Activated naive CD4-positive, alpha-beta T cell treated with anti-CD3 and anti-CD28 coated beads, Interleukin-2, amount 50 U/mL, for 72 hours (primary cell): ENCODE measurements at places on chromosomes 1 and 21. TPM values are rescaled to one million over a fixed set of nuclear protein-coding genes. Genes with fewer than 3 reads are reported as not detected.
A peak's percentile ranks its signal among the peaks of the same experiment; 100 is the strongest.

GRCh38 chr21:38810034-38810825 lies 4.5 kb downstream of the ETS2 start:
- DNase-seq = no peak

Gene CRNN
- total RNA-seq = not detected

GRCh38 chr1:178102218-178102617 lies 8.3 kb downstream of the RASAL2 start:
- no peak for DNase-seq

Gene PTPRF
- 21.9 TPM for total RNA-seq

DNA sequence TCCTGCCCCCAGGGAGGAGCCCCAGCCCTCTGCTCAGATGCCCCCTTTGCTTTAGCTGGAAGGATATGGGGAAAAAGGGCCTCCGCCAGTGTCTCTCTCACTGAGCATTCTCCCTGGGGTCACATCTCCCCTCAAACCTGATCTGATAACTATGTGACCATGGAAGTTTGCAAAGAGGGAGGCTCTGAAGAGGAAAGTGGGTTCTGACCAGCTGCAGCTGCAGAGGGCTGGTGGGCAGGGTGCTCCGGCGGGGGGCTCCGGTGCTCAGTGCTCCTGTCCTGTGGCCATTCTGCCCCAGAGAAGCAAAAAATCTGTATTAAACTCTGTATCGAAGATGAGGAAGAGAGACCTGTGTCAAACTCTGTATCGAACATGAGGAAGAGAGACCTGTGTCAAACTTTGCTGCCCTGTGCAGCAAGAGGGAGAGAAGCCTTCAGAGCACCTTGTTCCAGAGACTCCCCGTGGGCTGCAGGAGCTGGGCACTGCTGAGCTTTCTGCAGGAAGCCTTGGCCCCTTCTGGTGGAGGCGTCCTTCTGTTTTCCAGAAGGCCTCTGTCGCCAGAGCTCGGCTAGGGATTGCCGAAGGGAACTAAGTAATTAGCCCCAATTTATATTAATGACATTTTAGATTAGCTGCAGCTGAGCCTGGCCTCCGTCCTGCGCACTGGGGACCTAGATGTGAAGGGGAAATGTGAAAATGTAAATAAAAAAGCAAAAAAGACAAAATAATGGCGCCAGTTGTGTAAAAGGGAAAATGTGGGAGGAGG lies 186.2 kb upstream of the C1orf174 start:
- no peak for DNase-seq

Gene HSPB7
- not detected for total RNA-seq

- DNase-seq = no peak
Measured at GRCh38 chr1:120954736-120955135, 65.2 kb downstream of the PPIAL4A start.

Gene RIPPLY3
- not detected for total RNA-seq

Gene RGS2
- 12.2 TPM for total RNA-seq

- DNase-seq = no peak
Measured at GRCh38 chr1:147218606-147219005, 6.5 kb downstream of the FMO5 start.

- no peak for DNase-seq
Measured at GRCh38 chr1:22236166-22236565, 93.3 kb upstream of the WNT4 start.

GRCh38 chr1:113035086-113035485 lies 37.9 kb upstream of the LRIG2 start:
- DNase-seq = no peak

- DNase-seq = no peak
Measured at GRCh38 chr21:18249672-18250071, 5.0 kb downstream of the CHODL start.

DNA sequence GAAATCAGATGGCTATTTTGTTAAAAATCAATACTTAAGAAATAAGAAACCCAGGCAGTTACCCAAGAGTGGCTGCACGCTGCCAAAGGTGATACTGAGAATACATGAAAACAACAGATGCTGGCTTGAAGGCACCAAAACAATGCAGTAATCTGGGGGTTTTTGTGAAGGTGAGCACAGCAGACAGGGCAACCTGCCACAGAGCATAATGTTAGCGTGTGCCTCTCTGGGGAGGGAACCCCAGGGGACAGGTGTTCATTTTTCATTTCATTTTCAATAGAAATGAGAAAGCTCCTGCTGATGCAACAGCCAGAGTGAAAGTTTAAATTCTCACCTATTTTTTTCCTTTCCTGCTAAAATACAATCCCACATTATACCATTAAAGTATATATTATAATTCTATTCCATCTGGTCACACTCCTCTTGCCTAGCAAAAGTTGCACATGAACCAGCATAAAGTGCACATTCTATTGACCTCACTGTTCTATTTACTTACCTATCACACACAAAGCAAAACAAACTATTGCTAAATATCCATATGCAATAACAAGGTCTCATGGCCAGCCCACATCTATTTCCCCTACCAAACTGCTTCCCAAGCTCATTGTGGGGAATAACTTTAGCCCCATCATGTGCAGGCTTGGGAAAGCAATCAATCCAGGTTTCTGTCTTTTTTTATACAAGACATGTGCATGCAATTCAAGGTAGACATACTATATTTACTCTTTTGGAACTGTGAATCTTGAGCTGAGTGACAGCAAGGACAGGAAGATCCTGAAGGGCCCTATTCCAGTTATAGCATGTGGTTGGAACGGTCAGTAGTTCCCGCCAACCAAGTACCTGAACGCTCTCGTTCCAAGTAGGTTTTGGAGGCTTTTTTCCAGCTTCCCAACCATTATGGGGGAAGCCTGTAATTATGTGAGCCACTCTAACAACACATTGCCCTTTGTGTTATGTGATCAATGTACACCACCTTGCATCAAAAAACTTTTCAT lies 173.6 kb downstream of the RERE start:
- DNase-seq = no peak

DNA sequence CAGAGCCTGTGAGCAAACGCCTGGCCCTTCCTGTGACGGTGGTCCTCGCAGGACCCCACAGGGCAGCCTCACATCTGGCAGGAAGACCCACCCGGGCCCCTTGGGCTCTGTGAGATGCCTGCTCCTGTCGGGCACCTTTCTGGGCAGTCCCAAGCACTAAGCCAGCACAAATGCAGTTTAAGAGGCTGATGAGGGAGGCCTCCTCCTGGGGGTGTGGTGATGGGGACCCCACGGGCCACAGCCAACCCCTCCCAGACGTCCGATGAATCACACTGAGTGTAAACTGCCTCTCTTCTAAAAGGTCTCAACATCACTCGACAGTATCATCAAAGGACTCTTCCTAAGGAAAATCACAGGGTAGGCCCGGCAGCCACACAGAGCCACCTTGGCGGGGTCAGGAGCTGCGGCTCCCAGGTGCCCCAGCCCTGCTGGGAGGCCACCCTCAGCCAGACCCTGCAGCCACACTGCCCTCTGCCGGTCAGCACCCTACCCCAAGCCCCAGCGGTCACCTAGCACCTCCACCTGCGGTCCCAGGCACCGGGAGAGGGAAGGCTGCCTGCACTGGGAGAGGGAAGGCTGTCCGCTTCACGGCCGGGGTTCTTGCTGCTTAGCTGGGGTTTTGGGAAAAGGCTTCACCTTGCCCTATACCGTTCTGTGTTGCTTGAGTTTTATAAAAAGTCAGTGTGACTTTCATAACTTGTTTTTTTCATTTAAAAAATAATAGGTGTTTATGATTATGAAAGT lies 3.9 kb upstream of the PRKCZ start:
- peak; percentile 71 for DNase-seq

Gene HTR1D
- not detected for total RNA-seq

Gene FCRL3
- not detected for total RNA-seq

GRCh38 chr1:54800041-54800898 lies 853 bp downstream of the TTC22 start:
- DNase-seq = no peak

DNA sequence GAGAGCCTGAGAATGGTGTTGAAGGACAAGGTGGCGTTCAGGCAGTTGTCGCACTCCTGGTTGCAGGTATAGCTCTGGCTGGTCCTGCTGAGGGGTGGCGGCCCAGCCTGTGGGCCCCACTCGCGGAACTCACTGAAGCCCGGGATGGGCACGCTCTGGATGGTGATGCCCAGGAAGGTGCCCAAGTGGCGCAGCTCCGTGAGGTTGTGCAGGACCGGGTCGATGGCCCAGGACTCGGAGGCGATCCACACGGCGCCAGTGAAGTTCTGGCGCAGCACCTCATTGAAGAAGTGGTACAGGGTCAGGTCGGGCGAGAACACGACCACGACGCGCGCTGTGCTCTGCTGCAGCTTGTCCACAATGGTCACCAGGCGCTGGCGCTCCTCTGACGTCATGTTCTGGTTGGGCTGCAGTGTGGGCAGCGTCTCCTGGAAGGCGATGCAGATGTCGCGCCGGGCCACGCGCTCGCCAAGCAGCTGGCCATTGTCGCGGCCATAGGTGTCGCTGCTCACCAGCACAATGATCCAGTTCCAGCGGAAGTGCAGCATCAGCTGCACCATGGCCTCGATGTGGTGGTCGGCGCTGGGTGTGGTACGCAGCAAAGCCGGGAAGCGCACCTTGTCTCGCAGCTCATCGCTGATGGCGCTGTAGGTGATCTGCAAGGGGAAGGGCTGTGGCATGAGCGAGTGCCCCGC lies 5.0 kb downstream of the TAS1R2 start:
- DNase-seq = no peak

DNA sequence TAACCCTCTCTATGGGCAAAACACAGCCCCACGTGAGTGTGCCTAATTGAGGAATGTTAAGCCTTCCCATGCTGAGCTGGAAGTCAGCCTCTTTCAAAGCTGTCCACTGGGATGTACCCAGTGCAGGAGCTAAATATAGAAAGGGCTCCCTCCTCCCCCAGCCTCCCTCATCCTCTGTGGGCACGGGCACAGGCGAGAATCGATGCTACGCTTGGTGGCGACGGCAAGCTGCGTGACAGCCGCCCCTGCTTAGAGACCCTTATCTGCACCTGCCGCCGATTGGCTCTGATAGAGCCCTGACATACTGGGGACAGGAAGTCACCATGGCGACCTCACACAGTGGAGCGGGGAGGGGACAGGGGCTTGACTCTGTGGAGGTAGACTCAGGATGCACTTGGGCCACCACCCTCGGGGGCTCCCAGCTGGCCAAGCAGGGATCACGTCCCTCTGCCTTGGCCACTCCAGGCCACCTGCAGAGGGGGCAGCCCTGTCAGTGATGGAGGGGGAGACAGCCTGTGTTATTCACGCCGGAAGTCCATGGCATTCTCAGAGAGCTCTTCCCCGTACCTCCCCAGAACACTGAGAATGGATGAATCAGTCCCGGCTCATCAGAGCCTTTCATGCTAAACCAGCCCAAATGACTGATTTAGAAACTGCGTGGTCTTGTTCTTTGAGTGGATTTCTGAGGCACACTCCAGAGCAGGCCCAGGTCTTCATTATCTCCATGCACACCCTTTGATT lies 84.8 kb downstream of the KCND3 start:
- peak; percentile 48 for DNase-seq

GRCh38 chr1:39699419-39699818 lies 8.2 kb upstream of the HPCAL4 start:
- DNase-seq = no peak

DNA sequence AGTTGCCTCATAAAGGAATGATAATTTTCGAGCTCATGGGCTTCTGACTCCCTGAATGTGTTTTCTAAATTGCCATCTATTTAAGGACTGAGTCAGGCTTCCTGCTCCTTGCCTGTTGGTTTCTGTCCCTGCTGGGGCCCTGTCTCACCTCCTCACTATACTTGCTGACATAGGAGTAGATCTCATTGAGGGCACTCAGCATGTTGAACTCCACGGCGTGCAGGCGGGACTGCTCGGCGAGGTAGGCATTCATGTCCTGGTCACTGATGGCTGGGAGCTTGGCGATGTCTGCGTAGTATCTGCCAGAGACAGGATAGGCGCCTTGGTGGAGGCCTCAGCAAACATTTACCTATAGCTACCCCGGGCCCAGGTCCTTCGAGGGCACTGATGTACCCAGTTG lies 116.9 kb upstream of the CD34 start:
- DNase-seq = no peak

DNA sequence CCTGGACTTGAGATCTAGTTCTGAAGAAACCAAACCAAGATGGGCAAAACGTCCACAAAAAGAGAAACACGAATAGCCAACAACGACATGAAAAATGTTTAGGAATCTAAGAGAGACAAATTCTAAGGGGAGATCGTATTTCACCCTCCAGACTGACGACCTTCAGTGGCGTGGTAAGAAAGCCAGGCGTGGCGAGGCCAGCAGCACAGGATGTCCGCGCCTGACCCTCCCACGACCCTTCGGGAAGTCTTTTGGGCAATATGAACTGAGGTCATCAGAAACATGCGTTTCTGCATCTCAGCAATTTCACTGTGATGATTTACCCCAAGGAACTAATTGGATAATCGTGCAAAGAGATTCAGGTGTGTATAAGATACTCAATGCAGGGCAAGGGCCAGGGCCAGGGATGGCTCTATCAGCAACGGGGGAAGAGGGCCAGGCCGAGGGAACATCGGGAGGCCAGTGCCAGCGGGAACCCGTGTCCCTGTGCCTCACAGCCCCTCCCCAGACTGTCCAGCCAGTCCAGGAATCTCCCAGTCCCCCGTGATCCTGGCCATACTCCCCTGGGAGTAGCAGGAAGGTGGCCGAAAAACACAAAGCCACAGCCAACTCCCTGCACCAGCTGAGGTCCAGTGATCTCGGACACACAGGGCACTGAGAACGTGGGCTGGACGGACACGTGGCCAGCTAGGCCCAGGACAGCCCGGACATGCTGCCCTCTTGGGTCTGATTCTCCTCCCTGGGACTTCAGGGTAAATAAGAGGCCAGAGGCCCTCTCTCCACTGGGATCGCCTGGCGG lies 53.6 kb upstream of the ADARB1 start:
- DNase-seq = no peak

- DNase-seq = no peak
Measured at GRCh38 chr1:223852337-223852736, 6.6 kb upstream of the TP53BP2 start.

DNA sequence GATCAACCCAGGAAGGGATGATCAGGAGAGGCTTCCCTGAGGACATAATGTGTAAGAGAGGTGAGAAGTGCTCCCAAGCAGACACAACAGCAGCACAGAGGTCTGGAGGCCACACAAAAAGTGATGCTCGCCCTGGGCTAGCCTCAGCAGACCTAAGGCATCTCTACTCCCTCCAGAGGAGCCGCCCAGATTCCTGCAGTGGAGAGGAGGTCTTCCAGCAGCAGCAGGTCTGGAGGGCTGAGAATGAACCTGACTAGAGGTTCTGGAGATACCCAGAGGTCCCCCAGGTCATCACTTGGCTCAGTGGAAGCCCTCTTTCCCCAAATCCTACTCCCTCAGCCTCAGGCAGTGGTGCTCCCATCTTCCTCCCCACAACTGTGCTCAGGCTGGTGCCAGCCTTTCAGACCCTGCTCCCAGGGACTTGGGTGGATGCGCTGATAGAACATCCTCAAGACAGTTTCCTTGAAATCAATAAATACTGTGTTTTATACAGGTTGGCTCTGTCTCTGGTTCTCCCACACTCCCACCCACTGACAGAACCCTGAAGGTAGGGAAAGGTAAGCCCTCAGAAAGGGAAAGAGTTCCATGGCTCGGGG lies 5.0 kb downstream of the GJB3 start:
- no peak for DNase-seq

Gene NUF2
- 89.1 TPM for total RNA-seq

Gene ELAPOR1
- total RNA-seq = 15.0 TPM

Gene HRNR
- not detected for total RNA-seq

Gene FYB2
- not detected for total RNA-seq

GRCh38 chr1:63668298-63668697 lies 75.1 kb downstream of the PGM1 start:
- no peak for DNase-seq

- DNase-seq = no peak
Measured at GRCh38 chr1:6922096-6922931, 137.1 kb downstream of the CAMTA1 start.

- no peak for DNase-seq
Measured at GRCh38 chr21:33151941-33152731, 77.6 kb upstream of the IFNAR2 start.

Gene SPRR2F
- not detected for total RNA-seq
